ENCODE measurements at places on chromosomes 7 and 10.
A peak's percentile ranks its signal among the peaks of the same experiment; 100 is the strongest.

DNA sequence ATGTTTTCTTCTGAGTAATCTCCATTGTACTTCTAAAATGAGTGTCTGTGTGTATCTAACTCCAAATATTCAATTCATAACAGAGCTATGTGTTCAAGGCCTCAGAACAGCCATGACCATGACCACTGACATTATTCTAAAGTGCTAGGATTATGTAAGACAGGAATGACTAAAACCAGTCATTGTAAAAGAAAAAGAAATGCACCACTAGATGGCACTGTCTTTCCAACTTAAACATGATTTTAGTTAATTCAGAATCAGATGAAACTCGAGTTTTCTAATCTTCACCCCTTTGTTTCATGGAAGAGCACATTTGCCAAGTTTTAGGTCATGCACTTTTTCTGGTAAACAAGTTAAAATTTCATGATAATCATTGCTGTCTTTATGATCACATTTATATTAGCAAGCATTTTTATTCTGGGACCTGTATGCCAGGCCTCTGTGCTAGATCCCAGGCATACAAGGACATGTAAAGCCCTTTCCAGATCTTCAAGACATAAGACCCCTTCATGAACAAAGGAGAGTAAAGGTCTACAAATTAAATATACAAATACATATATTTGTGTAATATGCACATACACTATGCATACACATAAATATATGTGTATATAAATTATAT, 26.1 kb upstream of the RSU1 start:
- peak; percentile 15 for DNase-seq

DNA sequence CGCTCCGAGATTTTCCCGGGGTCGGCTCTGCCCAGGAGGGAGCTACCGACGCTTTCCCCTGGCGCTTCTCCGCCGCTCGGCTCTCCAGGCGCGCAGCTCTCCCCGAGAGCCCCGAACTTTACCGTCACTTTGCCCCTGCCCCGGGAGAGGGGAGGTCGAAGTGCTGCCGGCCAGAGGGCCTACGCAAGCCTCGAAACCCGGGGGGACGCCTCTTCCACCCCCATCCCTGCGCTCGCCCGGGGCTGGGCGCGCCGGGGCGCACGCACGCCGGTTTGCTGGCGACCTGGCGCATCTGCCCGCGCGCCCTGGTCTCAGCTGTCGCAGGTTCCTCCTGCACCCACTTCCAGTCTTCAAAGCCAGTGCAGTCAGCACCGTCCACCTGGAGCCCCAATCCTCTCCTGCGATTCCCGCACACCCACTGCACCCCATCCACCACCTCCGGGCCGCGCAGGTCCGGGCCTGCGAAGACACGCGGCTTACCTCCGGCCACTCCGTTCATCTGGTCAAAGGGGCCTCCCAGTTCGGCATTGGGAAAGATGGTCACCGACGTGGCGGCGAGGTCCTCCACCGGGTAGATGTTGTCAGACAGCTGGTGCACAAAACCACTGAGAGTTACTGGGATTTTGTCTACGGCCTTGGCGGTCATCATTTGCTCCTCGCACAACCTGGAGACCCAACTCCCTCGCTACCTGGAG, 638 bp downstream of the EGR2 start:
- peak; percentile 63 for DNase-seq

DNA sequence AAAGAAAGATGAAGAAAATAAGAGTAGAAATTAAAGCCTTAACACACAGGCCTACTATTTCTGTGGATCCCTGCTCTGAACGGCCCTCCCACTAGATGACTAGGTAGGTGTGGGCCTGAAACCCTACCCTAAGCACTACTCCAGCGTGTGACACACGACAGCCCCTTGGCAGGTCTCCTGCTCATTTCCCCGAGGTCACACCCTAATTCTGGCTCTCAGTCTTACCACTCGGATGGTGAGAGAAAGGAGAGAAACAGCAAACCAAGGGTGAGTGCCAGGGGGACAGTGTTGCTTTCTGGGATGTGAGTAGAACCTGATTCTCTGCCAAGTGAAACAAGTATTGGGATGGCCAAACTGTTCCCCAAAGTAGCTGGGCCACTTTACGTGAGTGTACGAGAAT, 12.1 kb downstream of the GALNTL5 start:
- no peak for DNase-seq

DNA sequence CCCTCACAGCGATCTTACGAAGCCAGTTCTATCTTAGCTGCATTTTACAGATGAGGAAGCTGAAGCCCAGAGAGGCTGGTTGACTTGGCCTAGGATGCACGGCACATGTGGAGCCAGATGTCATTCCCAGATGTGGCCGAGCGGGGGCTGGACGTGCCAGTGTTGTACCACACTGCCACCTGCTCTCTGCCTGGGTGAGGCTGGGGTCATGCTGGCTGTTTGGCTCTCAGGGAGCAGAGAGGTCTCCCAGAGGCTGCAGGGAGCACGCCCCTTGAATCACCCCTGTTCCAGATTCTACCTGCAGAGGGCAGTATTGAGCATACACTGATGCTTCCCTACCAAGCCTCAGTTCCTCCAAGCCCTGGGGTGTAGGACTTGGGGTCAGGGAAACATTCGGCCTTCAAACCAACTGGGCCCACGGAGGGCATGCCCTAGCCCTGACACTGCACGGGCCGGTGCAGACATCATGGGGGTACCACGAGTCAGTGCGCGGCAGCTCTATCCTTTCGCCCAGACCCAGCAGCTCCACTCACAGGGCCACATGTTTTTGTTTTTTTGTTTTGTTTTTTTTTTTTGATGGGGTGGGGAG, 3.8 kb upstream of the GTF2IRD1 start:
- DNase-seq: peak; percentile 46

GRCh38 chr10:51743146-51743545, 43.8 kb upstream of the CSTF2T start:
- peak; percentile 15 for DNase-seq
